ENCODE measurements at places on chromosomes 1 and 21.

GRCh38 chr1:113990530-113990929 is 11.3 kb downstream of the OLFML3 start:
- DNase-seq: no peak

DNA sequence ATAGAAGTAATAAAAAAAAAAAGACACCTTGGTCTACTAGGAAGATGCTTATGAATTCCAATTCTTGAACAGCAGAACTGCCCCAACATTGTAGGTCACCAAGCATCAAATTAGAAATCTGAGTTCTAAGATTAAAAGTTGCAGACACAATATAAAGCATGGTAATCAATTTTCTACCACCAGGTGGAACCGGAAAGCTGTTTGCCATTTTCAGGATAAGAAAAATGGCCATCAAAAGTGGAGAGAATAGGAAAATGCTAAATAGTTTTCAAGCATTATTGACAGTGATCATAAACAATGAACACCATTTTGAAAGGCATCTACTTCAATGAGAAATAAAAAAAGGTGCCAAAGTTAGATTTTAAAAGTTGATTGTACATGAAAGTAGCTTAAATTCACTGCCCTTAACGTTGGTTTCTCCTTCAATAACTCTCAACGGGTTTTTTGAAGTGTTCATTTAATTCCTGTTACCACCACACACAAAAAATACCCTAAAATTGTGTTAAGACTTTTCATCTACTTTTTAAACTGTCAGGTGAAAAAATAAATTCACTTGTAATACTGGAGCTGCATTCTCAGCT is 252.9 kb downstream of the KCNT2 start:
- no peak for DNase-seq

DNA sequence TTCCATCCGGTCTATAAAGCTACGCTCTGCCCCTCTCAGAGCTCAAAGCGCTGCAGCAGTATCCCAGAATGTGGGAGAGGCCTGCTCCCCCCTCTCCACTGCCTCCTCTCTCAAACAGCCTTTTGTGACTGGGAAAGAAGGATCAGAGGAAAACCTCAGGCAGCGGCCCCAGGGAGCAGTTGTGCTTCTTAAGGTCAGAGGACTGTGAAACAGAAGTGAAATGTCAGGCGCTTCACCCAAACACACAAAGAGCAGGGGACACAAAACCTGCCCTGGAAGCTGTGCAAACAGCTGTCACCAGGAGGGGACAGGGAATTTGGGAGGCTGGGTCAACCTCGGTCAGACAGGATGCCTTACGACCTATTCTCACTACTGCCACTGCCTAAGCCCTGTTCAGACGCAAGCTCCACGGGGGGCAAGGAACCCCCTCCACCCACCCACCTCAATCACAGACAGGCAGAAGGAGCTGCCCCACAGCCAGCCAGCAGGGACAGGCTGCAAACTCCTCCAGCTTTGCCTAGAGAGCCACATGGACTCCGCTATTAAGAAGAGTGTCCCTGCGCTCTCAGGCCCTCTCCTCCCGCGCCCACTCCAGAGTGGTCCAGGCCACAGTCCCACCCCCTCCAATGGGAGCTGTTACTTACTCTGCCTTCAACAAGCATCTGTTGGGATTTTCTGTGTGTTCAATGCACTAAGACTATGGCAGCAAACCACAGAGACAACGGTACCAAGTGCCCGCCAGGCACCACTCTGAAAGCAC is 14.6 kb downstream of the SSBP3 start:
- no peak for DNase-seq

GRCh38 chr1:81799939-81800694 is 617 bp upstream of the ADGRL2 start:
- DNase-seq: no peak

- DNase-seq: no peak
Observed at GRCh38 chr1:183804916-183805841, at the start of gene RGL1. TSS of gene RGL1 (plus strand) at chr1:183805120. CDS start at chr1:183805298, 178 bp downstream.

- no peak for DNase-seq
Observed at GRCh38 chr1:84704872-84705417, 14.7 kb upstream of the SSX2IP start.

GRCh38 chr1:1361233-1361981 is 3.1 kb upstream of the MXRA8 start:
- no peak for DNase-seq

DNA sequence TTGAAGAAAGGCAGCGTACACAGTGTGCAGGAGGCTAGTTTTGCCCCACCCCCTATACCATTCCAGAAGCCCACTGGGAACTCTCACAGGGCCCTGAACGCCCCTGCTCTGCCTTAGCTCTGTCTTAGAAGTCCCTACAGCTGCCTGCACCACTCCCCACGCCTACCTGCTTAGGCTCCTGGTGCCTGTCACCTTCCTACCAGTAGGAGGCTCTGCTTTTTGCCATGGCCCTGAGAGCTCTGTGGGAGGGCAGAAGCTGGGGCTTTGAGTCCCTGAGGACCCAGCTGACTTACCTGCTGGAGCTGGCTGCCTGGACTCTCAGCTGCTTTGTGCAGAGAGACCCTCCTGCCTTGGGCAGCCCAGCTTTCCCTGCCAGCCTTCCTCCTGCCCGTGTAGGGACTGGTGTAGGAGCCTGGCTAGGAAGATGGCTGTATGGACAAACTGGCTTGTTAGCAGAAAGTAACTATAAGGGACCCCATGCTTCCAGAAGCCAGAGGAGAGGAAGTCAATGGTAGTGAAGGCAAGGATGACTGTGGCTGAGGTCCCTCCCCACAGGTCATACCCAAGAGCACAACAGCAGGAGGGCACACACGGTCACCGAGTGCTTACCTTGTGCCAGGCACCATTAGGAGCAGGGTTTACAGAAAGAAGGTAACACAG is 9.8 kb upstream of the CELSR2 start:
- no peak for DNase-seq

DNA sequence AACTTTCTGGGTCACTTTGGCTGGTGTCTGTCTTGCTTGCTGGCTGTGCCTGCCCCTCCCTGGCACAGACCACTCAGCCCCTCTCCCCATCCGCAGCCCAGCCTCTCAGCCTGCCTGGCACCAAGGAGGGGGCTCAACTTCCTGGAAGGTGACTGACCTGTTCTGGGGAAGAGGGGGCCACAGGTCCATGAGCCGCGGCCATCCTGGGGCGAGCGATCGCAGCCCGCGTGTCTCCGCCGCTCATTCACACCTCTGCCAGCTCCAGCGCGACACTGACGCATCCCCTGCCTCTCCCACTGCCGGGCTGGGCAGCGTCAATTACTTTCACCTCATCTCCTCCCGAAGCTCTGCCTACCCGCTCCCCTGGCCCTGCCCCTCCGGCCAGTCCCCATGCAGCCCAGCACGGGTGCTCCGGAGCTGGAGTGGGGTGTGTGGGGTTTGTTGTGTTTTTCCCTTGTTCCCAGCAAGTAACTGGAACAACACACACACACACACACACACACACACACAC is 14.3 kb downstream of the SLC6A9 start:
- no peak for DNase-seq

- no peak for DNase-seq
Observed at GRCh38 chr1:44412601-44413000, 7.5 kb downstream of the RNF220 start.

DNA sequence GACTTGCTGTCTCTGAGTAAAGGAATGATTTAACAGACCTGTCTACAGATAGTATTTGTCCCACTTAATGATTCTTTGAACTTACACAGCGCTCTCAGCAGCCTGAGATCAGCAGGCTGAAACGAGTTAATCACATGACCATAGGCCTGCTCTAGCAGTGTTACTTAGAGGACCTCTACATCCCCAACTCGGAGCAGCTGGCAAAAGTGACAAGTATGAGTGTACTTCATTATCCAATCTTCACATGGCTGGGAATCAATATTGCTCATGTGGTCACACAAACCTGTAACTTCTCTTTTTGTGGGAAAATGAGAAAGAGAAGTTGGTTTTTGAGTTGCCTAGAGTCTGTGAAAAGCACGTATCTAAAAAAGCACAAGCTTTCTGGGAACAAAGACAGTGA is 11.4 kb upstream of the ATP13A2 start:
- no peak for DNase-seq

GRCh38 chr1:90712915-90713730 is 4.0 kb downstream of the BARHL2 start:
- no peak for DNase-seq

- DNase-seq: no peak
Observed at GRCh38 chr21:44919111-44919912, 1.4 kb downstream of the ITGB2 start.

- DNase-seq: no peak
Observed at GRCh38 chr1:24362982-24363614, 43.9 kb downstream of the GRHL3 start.

GRCh38 chr21:26887251-26887650 is 42.0 kb upstream of the ADAMTS1 start:
- no peak for DNase-seq

- no peak for DNase-seq
Observed at GRCh38 chr1:170732252-170732588, 68.3 kb downstream of the PRRX1 start.

DNA sequence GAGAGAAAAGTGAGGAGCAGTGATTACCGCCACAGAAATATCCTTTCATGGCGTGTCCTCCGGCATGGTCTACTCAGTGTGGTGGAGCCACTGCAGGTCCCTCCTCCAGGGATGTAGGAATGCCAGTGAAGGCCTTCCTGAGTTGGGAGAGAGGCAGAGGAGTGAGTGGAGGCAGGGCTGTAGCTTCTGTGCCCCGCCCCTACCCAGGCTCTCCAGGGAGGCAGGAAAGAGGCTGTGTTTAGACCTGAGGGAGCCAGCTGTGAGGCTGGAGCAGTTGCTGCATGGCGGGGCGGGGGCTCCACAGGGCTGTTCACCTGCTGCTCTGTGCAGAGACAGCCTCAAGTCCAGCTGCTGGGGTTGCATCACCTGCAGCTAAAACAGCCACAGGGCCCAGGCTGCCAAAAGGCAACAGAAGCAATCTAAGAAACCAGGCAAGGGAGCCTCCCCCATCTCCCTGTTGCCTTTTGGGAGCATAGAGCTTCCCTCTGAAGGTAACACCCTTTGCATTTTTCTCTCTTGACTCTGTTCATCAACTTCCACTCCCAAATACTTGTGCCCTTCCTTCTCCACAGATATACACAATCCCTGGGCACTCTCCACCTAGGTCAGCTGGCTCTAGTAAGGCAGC is 801 bp upstream of the ANXA9 start:
- no peak for DNase-seq

DNA sequence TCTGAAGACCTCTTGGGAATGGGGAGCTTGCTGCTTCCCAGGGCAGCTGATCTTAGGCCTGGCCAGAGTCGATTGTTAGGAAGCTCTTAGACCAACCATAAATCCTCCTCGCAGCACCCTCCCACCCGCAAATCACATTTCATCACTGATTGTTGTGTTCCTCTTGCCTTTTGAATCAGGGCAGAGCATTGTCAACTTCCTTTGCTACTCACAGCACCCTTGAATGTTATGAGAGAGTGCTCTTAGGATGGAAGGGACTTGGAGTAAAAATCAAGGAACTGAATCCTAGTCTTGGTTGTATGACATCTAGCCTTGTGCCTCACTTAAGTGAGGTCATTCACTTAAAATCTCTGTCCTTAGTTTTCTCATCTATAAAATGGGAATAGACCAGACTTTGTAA is 3.0 kb downstream of the VASH2 start:
- DNase-seq: no peak

DNA sequence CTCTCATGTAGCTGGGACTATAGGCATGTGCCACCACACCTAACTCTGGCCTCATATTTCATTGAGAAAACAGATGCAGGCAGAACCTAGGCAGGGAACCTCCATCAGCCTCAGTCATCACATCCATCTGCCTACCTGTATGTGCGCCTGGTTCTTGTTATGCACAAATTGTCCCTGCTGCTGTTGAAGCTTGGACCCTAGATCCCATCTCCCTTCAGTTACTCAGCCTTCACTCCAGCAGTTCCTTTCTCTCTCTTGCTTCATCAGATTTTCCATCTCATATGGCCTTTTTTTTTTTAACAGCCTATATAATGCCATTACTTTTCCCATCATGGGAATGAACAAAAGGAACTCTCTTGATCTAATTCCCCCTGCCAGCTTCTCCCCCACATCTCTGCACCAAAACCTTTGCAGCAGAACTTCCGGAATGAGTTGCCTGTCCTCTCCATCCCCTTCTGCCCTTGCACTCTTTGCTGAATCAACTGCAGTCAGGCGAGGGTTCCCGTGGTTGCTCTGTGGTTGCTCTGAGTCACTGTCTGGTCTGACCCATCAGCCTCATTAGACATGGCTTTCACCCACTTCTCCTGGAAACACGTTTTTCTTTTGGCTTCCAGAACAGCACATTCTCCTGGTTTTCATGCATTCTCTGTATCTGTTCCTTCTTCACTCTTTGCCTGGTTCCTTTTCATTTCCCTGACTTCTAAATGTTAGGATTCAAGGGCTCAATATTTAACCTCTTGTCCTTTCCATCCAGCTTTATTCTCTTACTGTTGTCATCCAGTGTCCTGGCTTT is 41.5 kb downstream of the UBE4B start:
- DNase-seq: no peak

DNA sequence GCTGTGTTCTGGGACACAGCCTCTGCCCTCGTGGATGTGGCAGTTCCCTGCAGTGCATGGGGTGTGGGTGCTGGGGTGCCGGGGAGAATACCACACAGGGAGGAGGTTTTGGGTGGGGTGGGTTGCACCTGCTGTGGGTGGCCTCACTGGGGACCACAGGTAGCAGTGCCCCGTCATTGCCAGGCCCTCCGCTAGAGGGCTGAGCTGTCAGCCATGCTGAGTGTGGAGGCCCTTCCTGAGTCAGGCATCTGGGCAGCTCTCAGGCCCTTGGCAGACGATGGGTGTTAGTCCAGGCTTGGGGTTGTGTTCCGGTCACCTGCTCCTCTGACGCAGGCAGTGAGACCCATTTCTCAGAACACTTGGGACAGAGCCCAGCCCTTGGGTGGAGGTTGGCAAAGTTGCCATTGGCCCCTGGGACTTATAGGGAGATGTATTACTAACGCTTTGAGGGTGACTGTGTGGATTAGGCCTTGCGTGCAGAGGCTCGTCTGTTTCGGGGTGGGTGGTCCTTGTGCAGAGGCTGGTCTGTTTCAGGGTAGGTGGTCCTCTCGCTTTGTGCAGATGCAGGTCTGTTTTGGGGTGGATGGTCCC is 23.9 kb downstream of the PCNT start:
- DNase-seq: no peak

DNA sequence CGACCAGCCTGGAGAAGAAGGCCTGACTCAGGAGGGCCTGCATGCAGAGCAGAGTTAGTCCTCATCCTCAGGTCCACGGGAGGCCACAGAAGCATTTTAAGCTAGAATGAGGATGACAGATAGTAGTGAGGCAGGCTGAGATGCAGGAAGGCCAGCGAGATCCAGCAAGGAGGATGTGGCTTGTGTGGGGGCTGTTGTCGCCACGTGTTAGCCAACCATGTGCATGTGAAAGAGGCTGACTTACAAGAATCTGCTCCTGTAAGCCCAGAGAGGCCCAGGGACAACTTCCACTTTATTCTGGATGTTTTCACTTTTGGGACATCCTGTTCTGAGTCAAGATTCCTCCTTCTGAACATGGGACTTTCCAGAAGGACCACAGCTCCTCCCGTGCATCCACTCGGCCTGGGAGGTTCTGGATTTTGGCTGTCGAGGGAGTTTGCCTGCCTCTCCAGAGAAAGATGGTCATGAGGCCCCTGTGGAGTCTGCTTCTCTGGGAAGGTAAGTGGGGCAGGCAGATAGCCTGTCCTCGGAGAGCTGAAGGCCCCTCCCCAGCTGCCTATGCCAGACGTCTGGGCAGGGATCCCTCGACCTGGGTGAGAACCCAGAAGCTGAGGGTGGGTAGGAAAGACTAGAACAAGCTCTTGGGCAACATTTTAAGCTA is at the start of gene SLAMF8:
Gene SLAMF8, plus strand, starts transcription at position 433 of the 661 bp plus-strand sequence. Its CDS starts 26 bp downstream, at position 459.
- peak; percentile 12 for DNase-seq

Data from effector CD4-positive, alpha-beta T cell (primary cell).